ENCODE measurements at places on chromosomes 4 and X. TPM values are rescaled to one million over a fixed set of nuclear protein-coding genes. Genes with fewer than 3 reads are reported as not detected.

DNA sequence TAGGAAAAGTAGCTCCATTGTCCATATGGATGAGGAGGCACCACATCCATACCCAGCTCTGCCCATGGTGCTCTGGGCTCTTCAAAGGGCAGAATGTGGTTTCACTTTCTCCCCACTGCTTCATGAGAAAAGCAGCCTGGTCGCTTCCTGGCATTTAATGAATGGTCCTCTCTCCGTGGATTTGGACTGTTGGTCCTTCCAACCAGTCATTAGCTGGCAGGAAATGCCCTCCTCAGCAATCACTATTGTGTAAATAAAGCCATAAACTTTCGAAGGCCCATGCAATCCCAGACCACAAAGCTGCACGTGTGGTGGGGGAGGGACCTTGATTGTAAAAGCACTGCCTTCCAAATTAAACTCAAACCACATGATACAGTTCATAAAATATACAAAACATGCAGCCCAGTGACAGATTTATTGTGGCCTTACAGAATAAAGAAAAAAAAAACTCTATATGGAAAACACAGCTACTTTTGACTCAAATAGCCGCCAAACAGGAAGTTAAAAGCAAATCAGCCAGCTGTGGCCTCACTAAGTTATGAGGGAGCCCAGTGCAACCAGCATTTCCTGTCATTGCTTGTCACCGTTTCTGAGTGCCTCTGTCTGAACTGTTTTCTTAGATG, 8.1 kb downstream of the MBNL3 start:
- DNase-seq: peak; percentile 49

- DNase-seq: no peak
These were observed 104.0 kb upstream of the ARHGEF9 start for GRCh38 chrX:63889001-63889400.

DNA sequence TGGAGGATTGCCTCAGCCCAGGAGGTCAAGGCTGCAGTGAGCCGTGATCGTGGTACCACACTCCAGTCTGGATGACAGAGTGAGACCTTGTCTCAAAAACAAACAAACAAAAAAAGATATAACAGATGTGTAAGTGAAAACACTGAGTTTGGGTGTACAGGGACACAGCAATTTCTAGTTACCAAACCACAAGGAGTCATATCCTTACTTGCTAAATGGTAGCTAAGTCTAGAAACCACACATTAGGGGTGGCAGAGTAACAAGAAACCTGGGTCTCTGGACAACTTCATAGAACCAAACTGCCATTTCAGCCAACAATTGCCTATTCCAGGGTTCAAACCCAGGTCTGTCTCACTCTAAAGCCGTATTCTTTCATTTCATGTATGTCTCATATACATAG, 20.8 kb downstream of the PPEF2 start:
- no peak for DNase-seq

GRCh38 chr4:98599617-98600205, 58.7 kb downstream of the TSPAN5 start:
- DNase-seq: no peak

GRCh38 chrX:129823522-129823921, 20.2 kb downstream of the ZDHHC9 start:
- DNase-seq: no peak

The KLHL4 gene
- not detected for total RNA-seq

The YY2 gene
- 1.3 TPM for total RNA-seq

The FOXR2 gene
- total RNA-seq: not detected
